ENCODE measurements at places on chromosomes 6 and 20.

DNA sequence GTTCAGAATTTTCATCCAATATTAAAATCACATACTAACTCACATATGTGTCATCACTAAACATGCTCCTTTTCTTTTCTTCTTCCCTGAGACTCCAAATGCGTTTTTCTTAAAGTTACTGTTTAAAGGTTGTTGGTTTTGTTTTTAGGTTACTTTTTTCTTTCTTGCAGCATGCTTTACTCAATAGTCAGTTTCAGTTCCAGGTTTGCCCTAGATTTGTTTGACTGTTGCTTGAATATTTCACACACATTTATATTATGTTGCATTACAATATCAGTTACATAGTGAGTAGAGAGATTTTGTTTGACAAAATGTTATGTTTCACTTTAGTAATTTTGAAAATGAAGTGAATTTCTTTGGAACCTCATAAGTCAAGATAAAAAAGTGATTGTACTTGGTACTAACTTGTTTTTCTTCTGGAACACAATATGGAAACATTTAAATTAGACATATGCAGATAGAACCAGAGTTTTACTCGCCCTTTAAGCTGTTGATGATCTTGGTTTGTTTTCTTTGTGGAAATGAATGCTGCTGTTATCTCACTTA lies 27.3 kb downstream of the FNDC1 start:
- no peak for DNase-seq

DNA sequence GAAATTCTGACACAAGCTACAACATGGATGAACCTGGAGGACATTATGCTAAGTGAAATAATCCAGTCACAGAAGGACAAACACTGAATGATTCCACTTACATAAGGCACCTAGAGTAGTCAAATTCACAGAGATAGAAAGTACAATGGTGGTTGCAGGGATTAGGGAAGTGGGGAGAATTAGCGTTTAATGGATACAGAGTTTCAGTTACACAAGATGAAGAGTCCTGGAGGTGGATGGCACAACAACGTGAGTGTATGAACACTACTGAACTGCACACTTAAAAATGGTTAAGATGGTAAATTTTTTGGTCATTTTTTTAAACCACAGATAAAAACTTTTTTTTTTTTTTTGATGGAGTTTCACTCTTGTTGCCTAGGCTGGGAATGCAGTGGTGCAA lies 24.7 kb downstream of the MOCS3 start:
- no peak for DNase-seq

GRCh38 chr20:46195264-46196036 lies 77.3 kb downstream of the CD40 start:
- DNase-seq, result no peak

- peak; percentile 14 for DNase-seq
These were observed 40.5 kb downstream of the SCGN start for GRCh38 chr6:25692472-25692871.

DNA sequence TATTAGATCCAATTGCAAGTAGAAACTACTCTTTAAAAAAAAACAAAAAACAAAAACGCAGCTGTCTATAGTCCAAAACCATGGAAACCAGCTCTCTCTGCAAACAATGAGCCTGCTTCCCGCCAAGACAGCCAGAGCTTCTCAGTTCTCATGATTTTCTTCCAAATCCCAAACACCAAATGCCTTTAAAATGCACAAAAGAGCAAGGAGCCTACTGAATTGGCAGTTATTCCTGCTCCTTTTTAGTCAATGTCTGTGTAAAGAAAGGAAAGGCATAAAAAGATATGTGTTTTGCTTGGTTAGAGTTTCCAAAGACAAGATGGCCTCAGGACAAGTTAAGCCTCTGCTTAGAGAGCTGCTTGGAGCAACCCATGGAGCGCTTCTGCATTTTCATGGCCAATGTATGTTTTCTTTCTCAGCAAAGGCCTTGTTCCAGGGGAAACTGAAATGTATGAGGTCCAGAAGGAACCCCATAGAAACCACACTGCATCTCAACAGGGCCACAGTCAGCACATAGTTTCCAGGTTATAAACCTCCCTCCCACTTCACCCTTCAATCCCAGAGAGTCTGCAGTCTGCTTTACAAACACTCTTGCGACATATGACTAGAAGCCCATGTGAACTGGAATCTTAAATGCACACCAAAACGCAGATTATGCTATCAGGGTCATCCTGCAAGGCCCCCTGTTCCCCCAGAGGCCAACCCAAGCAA lies 209.3 kb upstream of the TAB2 start:
- DNase-seq, result no peak

- no peak for DNase-seq
These were observed 55.6 kb downstream of the SENP6 start for GRCh38 chr6:75657327-75657726.

DNA sequence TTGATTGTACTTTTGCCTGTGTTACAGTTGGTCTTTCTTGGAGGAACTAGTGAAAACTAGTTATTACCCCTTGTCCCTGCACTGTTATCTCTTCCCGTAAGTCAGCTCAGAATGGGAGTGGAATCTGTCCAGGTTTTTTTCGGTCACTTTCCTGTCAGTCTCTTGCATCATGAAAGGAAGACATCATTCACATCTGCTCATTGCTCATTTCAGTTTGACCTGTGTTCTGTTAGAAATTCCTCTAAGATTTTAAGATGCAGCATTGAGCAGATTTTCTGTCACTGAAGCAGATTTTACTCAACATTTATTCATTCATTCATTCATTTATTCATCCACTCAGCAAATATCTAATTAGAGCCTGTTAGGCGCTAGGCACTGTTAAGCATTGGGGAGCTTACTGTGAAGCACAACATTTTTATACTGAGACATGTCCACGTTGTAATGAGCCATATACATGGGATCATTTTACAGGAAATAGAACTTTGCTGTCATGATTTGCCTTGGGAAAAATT lies 33.1 kb upstream of the HINT3 start:
- no peak for DNase-seq

GRCh38 chr6:148466158-148466557 lies 123.5 kb downstream of the SASH1 start:
- no peak for DNase-seq

- DNase-seq, result no peak
These were observed 36.9 kb downstream of the RAB44 start for GRCh38 chr6:36734486-36735060.

DNA sequence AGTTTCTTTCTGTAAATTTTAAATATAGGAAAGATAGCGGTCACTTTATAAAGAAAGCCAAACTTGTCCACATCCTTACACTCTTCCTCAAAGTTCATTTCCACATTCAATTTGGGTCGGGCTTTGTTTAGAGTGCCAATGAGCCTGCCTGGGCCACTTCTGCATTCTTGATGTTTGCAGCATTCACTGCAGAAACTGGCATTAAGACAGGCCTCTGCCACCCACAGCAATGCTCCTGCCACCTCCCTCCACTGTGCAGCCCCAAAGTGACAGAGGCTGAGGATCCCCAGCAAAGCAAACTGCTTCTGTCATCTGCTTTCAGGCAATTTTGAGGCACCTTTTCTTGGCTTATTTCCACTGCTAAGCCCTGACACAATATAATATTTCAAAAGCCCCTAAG lies 61.2 kb downstream of the TNFAIP3 start:
- DNase-seq, result no peak

DNA sequence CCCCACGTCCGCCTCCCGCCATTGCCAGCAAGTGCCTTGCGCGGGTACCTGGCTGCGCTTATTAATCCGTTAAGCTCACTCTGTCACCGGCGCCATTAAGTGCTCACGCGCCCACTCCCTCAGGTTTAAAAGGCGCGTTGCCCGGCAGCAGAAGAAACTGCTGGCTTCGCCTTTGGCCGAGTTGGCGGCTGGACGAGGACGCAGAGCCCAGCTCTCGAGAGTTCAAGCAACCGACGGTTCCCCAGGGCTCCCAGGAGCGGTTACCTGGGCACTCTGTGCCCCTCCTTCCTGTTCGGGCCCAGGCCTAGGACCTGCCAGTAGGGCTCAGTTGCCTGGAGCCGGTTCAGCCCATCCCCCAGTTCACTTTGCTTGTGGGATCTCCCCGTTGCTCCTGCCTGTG lies at the start of gene GGTLC1:
Gene GGTLC1, minus strand, starts transcription at position 219 of the 400 bp plus-strand sequence. CDS start 2,168 bp downstream, outside the sequence.
- no peak for DNase-seq

- DNase-seq, result peak; percentile 20
These were observed 1.1 kb downstream of the CITED2 start for GRCh38 chr6:139373154-139373927.

- no peak for DNase-seq
These were observed 328.8 kb downstream of the PHF3 start for GRCh38 chr6:63964366-63964765.

Measured in RCC 7860 (cell line).